Liver (tissue), 10 donors: ENCODE measurements at places on chromosomes 13 and 19.

- no peak for DNase-seq
Observed at GRCh38 chr19:29837996-29838395, 26.2 kb downstream of the CCNE1 start.

GRCh38 chr13:95382411-95382810 is 81.2 kb upstream of the ABCC4 start:
- DNase-seq = no peak

DNA sequence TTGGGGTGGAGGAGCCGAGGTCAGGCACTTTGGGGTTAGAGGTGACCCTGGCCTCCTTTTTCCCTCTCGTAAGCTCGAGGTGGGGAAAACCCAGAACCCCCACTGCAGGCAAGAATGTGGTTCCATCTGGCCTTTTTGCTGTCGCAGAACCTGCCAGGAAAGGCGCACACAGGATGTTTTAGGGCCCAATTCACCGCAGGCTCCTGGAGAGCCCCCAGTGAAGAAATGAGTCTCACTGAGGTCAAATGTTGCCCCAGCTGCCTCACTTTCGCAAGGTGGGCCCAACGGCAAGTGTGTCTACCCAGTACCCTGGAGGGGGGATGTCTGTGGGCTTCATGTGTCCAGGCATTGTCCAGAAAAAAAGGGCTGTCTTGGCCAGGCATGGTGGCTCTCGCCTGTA is 61.8 kb downstream of the PEX11G start:
- DNase-seq = no peak

GRCh38 chr19:33295621-33296487 is 6.5 kb downstream of the CEBPA start:
- no peak for DNase-seq

GRCh38 chr13:37357548-37357947 is 241.0 kb downstream of the POSTN start:
- no peak for DNase-seq

DNA sequence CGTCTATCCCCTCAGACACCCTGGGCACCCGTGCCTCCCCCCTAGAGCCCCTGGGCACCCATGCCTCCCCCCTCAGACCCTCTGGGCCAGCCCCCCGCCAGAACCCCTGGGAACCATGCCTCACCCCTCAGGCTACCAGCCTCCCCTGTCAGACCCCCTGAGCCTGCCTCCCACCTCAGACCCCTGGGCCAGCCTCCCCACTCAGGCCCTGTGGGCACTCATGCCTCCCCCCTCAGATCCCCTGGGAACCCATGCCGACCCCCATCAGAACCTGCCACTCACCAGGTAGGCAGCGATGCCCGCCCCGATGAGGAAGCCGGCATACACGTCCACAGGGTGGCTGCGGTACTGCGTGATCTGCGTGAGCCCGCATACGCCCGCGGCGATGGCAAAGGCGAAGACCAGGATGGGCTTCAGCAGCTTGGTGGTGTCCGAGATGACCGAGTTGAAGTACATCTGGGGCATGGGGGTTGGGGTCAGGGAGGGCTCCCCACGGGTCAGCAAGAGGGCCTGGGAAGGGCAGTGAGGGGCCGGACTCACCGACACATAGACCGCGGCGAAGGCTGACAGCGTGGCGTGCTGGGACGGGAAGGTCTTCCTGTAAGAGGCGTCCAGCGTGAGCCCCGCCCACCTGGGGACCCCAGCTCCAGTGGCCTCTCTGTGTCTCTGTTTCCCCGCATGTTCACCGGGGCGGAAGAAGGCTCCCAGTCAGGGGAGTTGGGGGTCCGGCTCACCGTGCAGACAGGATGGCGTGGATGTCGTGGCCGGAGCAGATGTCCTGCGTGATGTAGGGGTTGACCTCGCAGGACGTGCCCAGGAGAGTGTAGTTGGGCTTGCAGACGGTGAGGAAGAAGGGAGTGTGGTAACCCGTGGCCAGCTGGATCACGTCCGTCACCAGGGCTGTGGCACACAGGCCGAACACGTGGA is 7.3 kb downstream of the PLPPR3 start:
- no peak for DNase-seq

DNA sequence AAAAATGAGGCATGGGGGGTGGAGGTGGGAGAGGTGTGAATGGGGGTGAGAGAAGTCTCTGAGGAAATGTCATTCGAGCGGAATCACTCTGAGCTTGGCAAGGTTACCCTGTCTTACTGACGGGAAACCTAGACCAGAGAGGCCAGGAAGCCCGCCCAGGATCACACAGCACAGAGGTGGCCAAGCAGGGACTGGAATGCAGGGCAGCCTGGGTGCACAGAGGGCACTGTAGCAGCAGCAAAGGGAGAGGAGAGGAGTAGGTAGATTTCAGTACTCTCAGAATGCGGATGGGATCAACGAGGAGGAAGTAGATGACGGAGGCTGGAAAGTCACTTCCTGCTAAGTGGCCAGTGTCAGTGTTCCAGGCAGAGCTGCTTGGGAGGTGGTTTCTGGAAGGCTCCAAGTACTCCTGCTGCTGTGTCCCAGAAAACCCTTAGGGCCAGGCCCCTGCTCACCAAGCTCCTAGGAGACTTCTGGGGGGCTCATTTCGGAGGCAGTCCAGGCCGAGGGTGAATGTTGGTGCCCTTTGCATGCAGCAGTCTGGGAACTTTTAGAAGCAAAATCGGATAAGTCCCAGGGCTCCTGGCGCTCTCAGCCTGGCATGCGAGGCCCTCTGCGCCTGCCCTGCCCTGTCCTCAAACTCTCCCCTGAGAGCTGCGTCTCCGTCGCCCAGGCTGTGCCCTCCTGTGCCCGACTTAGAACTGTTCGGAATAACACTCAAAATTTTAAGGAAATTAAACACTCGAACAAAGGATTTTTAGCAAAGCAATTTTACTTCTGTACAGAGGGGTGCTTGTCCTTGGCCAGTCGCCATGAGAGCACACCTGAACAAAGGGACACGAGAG is 33.5 kb downstream of the DNM2 start:
- DNase-seq = no peak

DNA sequence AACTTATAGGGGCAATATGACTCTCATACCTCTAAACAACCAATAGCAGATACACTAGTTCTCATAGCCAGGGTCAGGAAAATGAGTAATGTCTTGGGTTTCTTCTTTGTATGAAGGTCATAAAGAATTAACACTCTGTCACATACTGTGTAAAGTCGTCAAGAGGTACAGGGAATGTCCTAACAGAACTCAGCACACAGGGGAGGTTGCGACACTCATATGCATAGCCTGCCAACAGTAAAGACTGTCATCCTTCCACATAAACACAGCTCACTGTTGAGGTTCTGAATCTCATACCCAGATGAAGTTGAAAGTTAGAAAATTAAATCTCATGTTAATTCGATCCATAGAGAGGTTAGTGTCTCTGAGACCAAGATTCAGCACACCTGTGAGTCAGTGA is 34.2 kb upstream of the ZNF254 start:
- no peak for DNase-seq

GRCh38 chr19:3606174-3606689 is 443 bp downstream of the TBXA2R start:
- DNase-seq = no peak

DNA sequence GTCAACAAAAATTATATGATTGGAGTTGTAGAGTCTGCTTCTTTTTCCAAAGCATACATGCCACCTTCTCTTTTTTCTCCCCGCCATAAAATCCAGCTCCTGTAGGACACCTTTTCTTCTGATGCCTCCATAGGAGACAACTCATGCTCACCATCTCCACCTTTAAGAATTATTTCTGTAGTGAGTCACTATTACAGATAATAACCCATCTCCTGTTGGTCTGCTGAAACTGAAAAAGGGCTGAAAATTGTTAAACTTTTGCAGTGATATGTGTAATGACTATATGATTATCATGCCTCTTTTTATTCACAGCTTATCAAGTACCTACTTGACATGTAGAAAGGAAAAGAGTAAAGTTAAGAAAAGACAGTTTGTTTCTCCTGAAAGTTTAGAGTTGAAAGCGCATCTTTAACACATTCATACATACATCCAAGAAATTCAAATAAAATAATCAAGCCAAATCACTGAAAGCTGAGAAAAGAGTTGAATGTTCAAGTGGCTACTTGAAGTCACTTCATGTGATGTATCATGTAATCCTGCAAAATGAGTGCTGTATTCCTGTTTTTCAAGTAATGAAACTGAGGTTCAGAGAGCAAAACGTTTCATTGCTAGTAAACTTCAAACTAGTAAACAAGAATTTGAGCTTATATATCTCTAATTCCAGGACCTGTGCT is 35.5 kb upstream of the LPAR6 start:
- no peak for DNase-seq
